ENCODE measurements at places on chromosomes 2 and 18.
A peak's percentile ranks its signal among the peaks of the same experiment; 100 is the strongest.

GRCh38 chr2:77228391-77228790 is 293.8 kb downstream of the LRRTM4 start:
- DNase-seq, result no peak

DNA sequence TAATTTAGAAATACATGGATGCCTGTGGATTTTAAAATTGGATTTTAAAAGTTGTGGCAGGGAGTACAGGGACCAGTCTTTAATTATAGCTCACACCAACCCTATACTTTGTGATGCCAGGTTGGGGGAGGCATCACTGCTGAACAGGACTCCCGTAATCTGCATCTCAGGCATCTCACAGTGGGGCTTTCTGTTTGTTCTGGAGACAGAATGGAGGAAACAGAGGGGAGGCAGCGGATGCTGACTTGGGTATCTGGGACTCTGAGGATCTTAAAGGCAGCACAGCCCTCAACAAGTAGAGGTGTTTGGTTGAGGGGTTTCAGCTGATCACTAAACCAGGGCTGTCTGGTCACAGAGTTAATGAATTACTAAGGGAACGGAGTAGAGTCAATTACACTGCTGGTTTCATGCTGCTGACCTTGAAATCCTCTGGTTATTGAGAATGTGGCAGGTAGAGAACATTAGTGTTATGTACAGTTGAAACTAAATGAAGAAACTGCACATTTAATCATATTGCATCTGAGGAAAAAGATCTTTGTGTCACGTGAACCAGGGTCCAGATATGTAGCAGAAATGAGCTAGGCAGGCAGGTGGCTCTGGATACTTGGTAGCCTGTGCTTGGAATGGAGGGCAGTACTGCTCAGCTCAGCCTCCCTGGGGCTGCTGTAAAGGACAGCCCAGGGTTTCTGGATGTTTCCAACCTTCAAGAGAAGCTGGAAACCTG is 40.3 kb downstream of the FHOD3 start:
- no peak for DNase-seq

DNA sequence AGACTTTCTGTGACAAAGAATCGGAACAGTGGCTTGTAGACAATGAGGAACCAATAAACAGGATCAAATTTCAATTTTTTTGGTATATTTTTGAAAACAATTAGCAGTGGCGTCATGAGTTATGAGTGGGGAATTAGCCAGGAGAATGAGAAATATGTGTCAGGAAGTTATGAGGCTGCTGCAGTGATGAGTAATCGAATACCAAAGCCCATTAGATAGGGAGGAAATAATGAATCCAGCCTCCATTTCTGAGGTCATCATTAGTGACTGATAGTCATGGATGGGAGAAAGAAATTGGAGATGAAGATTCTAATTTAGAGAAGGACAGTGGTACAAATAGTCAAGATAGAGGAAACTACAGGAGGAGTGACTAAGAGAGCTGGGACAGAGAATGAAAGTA is 673.1 kb upstream of the VRK2 start:
- no peak for DNase-seq

- DNase-seq, result no peak
Observed at GRCh38 chr2:190446750-190447516, 38.8 kb downstream of the MFSD6 start.

DNA sequence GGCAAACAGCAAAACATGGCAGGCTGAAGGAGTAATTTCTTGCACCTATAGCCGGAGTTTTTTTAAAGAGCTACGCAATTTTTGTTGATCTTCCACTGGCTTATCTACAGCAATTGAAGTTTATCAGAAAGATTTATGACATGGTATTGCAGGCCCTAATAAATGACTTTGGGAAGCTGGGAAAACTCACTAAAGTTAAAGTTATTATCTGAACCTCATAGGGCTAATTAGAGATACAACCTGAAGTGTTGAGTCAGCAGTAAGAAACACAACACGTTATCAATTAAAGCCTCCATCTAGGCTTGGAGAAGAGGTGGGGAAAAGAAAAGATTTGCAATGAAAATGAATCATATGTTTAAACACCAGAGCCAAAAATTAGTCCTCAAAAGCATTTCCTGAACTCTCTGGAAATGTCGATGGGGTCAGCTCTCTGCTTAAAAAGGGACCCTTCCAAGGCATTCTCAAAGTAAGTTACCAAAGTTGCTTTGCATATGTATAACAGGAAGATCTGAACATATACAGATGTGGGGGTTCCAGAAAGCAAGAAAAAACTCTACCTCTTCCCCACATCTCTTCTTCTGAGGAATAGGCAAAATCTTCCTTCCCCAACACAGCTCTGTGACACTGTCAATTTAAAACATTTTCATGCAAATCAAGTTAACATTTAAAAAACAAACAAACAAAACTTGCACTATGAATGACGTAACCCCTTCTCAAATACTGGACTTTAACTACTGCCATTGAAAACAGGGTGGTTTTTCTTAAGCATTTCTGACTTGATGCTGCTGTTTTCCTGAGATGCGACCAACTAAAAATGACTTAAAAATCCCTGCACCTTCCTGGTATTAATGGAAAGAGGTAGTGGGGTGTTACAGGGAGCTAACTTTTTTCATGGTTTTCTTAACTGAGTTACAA is 915.6 kb downstream of the NRXN1 start:
- no peak for DNase-seq

- no peak for DNase-seq
Observed at GRCh38 chr2:199309411-199309810, 148.3 kb downstream of the SATB2 start.

GRCh38 chr2:133937669-133938068 is 316.2 kb upstream of the MGAT5 start:
- DNase-seq, result no peak

GRCh38 chr2:45986509-45986908 is 310.7 kb upstream of the EPAS1 start:
- DNase-seq, result no peak

GRCh38 chr2:74421221-74421870 is at the start of the genes C2orf81 and WDR54:
Gene C2orf81 (minus strand): TSS chr2:74421619. CDS start chr2:74421560, 59 bp downstream.
Gene WDR54 (plus strand): TSS chr2:74421730. CDS start chr2:74422154, 424 bp downstream.
- peak; percentile 92 for DNase-seq

GRCh38 chr2:96964221-96964905 is 22.0 kb downstream of the FAM178B start:
- no peak for DNase-seq

GRCh38 chr2:241833101-241833663 is 24.2 kb downstream of the NEU4 start:
- no peak for DNase-seq

DNA sequence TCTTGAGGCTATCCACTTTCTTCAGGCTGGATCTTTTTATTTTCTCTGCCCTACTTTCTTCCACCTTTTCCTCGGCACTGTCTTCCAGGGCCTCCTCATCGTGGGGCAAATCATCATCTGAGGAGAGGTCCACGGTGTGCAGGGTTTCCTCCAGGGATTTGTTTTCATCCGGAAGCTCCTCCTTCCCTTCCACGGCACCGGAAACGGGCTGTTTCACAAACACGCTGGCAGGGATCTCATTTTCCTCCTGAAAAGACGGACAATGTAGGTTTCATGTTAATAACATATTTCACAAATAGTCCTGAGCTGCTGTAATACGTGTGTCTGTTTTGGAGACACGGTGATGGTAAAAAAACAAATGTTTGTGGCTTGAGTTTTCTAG is 10.4 kb downstream of the CAVIN2 start:
- no peak for DNase-seq

- DNase-seq, result no peak
Observed at GRCh38 chr2:237121321-237121720, 35.6 kb downstream of the COPS8 start.

DNA sequence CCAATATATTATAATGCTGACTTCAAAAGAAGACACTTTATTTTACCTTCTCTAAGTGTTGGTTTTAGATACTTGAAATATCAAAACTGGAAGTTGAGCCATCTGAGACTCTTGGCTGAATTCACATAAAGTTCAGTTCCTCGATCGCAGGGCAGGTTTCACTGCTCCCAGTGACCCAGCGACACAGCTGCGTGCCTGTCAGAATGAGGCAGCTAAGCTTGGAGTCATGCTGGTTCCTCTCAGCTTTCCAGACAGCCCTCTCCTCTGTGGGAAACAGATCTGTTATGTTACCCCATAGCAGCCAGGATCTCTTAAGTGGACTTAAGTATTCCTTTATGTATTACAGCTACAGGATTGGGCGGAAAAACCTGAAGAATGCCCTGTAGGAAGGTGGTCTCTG is 142.8 kb upstream of the ALPP start:
- DNase-seq, result no peak

GRCh38 chr2:9333591-9334171 is 89.6 kb downstream of the ITGB1BP1 start:
- no peak for DNase-seq

DNA sequence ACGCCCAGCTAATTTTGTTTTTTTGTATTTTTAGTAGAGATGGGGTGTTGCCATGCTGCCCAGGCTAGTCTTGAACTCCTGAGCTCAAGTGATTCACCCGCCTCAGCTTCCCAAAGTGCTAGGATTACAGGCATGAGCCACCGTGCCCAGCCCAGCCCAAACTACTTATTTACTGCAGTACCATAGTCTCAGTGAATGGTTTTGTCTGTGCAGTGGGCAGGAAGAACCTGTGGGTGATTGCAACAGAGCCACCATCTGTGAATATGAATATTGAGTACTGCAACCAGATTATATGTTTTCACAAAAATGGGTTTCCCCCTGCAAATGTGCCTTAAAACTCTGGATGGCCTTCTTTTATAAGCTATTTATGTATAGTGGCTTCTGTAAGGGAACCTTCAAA is 9.1 kb downstream of the MPPE1 start:
- no peak for DNase-seq

DNA sequence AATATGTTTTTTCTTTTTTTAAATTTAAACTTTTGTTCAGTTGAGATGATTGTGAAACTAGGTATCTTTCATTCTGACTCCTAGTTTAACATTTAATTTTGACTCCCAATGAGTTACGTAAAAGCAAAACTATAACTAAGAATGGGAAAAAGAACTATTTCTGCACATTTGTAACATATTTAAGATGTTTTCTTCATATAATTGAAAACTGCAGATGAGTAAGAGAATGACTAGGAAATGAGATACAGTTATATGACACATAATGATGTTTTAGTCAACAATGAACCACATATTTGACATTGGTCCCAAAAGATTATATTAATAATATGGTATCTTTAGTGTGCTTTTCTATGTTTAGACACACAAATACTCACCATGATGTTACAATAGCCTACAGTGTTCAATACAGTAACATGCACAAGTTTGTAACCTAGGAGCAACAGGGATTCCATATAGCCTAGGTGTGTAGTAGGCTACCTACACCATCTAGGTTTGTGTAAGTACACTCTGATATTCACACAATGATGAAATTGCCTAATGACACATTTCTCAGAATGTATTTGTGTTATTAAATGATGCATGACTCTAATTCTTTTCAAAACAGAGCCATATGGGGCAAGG is 12.6 kb downstream of the ERMN start:
- no peak for DNase-seq

GRCh38 chr18:69157906-69158305 is 242.8 kb upstream of the DOK6 start:
- DNase-seq, result no peak

GRCh38 chr2:231245249-231246094 is 47.0 kb downstream of the ARMC9 start:
- DNase-seq, result no peak

DNA sequence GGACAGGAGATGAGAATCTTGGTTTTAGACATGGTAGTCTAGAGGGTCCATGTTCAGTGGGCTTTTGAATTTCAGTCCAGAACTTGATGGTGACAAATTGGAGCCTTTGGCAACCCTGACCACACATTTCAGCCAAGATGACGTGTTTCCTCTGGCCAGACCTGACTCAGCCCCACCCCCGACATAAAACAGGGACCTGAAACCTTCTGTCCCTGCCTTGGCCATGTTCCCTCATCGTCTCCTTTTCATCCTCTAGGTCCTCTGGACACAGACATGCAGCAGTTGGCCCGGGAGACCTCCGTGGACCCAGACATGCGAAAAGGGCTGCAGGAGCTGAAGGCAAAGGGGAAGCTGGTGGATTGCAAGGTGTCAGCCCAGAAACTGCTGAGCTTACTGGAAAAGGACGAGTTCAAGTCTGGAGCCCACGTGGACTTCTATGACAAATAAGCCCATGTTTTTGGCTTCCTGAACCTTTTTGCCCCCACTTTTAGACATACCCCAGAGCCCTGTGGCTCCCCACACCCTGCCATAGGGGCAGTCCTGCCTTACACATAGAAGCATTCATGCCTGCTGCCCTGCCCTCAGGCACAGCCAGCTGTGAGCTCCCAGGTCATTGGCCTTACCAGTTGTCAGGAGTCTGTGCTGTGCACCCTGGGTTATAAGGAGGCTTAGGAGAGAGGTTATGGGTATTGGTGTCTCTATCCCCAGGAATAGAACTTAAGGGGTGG is 4.0 kb downstream of the SPR start:
- no peak for DNase-seq

DNA sequence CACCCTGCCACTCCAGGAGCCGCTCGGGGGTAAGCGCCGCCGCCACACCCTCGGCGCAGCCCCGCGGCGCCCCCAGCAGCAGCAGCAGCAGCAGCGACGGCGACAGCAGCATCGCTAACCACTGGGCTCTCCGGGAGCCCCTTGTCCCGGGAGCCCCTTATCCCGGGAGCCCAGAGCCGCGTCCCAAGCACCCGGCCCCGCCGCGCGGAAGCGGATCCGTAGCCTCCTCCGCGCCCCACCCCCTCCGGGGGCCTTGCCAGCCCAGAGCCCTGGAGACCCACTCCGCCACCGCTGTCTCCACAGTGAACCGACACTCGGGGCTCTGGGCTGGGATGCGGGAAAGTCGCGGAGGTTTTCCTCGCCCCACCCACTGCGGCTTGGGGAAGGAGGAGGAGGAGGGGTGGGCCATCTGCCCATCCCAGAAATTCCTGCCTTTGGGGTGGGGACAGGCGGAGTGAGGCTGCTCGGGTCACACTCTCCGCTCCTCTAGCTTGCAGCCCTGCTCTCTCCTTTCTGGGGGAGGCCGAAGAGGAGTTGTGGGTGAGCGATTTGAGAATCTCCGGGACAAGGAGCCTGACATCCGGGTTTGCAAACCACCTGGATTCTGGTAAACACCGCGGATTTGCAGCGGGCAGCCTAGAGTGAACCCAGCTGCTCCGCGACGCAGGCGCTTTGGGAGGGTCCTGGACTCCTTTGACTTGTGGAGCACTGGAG is at the start of gene PLA2R1:
Gene PLA2R1 (minus strand): TSS at position 324 of the 714 bp plus-strand sequence. CDS start 212 bp downstream, at position 112.
- no peak for DNase-seq
